ENCODE measurements at places on chromosomes 1 and 21.

GRCh38 chr1:228162286-228163006, 3.2 kb upstream of the IBA57 start:
- H3K27ac ChIP-seq, result peak overlapping the region; percentile 36
- no peak for DNase-seq
- no peak overlapping the region for H3K4me3 ChIP-seq
- peaks cover 7% of the 10 kb centered on the region for H3K27me3 ChIP-seq

GRCh38 chr1:12164210-12164609, 2.6 kb upstream of the TNFRSF1B start:
- H3K27ac ChIP-seq, result no peak overlapping the region
- no peaks in the 10 kb centered on the region for H3K27me3 ChIP-seq
- no peaks in the 10 kb centered on the region for H3K36me3 ChIP-seq
- H3K4me3 ChIP-seq, result no peak overlapping the region
- H3K4me1 ChIP-seq, result peaks cover 47% of the 10 kb centered on the region

DNA sequence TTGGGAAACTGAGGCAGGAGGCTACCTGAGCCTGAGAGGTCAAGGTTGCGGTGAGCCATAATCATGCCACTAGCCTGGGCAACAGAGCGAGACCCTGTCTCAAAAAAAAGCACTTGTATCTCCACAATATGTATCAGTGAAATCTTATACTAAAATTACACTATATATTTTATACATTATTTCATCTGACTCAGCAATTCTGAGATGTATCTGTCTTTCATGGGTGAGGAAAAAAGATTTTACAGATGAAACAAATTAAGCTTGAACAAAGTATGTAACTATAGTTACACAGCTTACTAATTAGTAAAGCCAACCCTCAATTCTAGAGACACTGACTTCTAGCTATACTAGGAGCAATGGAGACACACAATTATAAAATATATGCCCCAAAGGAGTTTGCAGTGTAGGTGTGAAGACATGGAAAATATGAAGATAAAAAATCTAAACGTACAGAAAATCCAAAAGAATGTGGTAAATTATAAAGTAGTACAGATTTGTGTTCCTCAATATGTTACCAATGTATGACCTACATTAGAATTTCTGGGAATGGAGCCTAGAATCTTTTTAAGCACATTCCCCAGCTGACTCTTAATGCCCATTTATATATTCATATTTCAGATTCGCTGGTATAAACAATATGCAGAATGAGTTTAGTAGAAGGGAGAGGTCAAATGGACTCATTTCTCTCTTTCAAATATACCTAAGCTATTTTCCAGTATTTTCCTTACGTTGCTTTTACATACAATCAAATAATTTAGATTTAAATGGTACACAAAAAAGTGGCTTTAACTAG, 14.6 kb downstream of the GTF2B start:
- H3K27ac ChIP-seq, result peak overlapping the region; percentile 24
- peaks cover 29% of the 10 kb centered on the region for H3K4me1 ChIP-seq

DNA sequence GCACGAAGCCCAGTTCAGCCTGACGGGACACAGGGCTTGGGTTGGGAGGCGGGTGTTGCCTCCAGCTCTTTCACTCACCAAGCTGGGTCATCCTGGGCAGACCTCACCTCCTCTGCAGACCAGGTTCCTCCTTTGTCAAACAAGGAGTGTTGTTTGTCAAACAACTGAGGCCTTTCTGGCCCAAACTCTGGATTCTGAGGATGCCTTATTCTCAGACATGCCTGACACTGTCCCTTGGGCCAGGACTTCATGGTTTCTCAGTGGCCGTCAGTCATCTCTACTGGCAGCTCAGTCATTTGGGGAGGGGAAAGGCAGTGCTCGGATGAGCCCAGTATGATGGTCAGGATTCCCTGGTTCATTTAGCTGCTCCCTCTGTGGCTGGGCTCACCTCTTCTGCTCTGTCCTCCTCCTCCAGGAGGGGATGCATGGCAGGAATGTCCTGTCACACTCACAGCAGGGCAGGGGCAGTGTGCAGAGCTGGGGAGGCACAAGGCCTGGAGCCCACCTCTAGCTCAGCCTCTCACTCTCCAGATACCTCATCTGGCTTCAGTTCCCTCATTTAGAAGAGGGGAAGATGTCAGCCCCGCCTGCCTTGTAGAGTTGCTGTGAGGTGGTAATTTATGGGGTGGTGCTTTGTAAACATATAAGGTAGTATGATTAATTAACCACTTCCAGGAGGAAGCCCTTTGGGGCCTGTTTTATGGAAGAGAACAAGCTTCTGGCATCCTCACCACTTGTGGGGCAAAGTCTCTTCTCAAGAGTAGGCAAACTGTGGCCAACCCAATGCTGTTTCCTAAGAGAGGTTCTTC, 20.6 kb downstream of the SLC2A1 start:
- no peaks in the 10 kb centered on the region for H3K4me1 ChIP-seq
- DNase-seq, result peak; percentile 24
- H3K4me3 ChIP-seq, result no peak overlapping the region
- no peaks in the 10 kb centered on the region for H3K36me3 ChIP-seq

- no peak overlapping the region for H3K4me3 ChIP-seq
- DNase-seq, result no peak
- no peak overlapping the region for H3K27ac ChIP-seq
- H3K4me1 ChIP-seq, result no peaks in the 10 kb centered on the region
- no peaks in the 10 kb centered on the region for H3K36me3 ChIP-seq
- no peaks in the 10 kb centered on the region for H3K27me3 ChIP-seq
These were observed 54.9 kb upstream of the AJAP1 start for GRCh38 chr1:4599521-4599920.

- no peaks in the 10 kb centered on the region for H3K27me3 ChIP-seq
- no peak for DNase-seq
- H3K36me3 ChIP-seq, result no peaks in the 10 kb centered on the region
- no peak overlapping the region for H3K27ac ChIP-seq
- no peaks in the 10 kb centered on the region for H3K4me1 ChIP-seq
- H3K4me3 ChIP-seq, result no peak overlapping the region
These were observed 47.6 kb downstream of the TYW3 start for GRCh38 chr1:74780594-74780993.

- H3K27ac ChIP-seq, result no peak overlapping the region
- H3K4me1 ChIP-seq, result peaks cover 41% of the 10 kb centered on the region
These were observed 4.8 kb upstream of the ANKRD65 start for GRCh38 chr1:1425753-1426495.

- no peak overlapping the region for H3K4me3 ChIP-seq
- H3K4me1 ChIP-seq, result peaks cover 10% of the 10 kb centered on the region
- no peaks in the 10 kb centered on the region for H3K27me3 ChIP-seq
- no peak for DNase-seq
- no peak overlapping the region for H3K27ac ChIP-seq
- no peaks in the 10 kb centered on the region for H3K36me3 ChIP-seq
These were observed 14.0 kb downstream of the PRDM15 start for GRCh38 chr21:41865002-41865777.

All from sigmoid colon (tissue), 7 donors.